ENCODE measurements at places on chromosomes 5 and 9.

DNA sequence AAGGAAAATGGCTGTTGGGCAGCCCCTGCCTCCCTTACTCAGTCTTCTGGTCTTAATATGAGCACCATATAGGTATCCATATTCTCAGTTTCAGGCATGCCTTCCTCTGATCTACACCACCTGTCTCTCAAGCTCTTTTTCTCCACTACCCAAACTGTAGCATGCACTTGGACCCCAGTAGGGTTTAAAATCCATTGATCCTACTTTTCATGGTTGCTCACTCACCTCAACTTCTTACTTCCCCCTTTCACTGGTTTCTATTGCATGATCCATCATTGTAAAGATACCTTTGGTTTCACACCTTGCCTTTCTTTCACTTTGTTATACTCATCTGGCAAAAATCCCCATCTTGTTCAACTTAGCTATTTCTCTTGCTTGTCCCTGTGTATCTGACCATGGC, 159.4 kb downstream of the KDM4C start:
- DNase-seq, result no peak

GRCh38 chr9:11312966-11313365, 700.2 kb upstream of the PTPRD start:
- DNase-seq, result no peak

GRCh38 chr9:127503947-127504886, 52.9 kb downstream of the LRSAM1 start:
- DNase-seq, result peak; percentile 44

DNA sequence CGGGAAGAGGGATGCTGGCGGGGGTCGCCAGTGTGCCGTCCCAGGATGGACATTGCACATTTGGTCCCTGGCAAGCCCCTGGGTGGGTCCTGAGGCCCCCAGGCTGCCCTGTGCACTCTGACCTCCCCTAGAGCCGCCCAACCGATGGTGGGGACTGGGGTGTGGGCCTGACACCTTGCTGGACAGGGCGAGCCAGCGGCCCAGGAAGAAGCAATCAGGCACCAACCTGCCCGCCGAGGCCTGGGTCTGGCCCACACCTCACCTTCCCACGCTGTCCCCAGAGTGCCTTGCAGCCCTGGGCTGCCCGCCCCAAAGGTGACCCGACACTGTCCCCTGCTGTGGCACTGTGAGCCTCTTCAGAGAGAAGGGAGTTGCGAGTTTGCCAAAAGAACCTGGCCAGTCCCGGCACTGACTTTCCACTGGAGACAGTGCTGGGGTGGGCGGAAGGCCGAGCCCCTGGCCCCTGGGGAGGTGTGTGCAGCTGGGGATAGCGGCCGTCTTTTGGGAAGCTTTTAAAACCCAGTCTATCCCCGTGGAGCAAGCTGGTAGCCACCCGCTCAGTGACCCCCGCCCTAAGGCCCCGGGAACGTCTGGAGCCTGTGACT, 12.0 kb upstream of the NRARP start:
- no peak for DNase-seq

DNA sequence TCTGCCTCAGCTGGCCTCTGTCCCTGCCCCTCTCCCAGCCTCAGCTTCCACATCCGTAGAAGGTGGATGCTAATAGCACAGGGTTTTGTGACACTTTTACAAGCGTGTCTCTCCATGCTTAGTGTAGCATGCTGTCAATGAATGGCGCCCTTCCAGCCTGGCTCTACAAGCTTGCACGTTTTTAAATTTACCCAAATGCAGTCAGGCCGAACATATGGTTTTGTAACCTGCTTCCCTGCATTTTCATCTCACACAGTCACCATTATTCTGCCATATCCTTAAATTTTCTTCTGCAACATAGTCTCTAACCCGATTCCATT, 28.8 kb downstream of the FAM163B start:
- no peak for DNase-seq

DNA sequence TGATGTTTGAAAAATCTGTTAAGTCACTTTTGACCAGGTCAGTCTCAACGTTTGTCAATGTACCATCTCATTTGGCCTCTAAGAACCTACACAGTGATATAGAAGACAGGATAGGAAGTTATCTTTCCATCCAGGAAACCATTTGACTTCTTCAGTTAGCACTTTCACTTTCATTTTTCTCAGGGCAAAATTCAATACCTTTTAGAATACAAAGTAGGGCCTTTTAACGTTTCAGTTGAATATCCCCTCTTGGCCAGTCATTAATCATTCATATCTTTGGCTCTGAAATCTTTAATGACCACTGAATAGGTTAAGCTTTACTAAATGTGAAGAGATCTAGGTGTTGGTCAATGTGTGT, 101.1 kb upstream of the GNAQ start:
- DNase-seq, result no peak

DNA sequence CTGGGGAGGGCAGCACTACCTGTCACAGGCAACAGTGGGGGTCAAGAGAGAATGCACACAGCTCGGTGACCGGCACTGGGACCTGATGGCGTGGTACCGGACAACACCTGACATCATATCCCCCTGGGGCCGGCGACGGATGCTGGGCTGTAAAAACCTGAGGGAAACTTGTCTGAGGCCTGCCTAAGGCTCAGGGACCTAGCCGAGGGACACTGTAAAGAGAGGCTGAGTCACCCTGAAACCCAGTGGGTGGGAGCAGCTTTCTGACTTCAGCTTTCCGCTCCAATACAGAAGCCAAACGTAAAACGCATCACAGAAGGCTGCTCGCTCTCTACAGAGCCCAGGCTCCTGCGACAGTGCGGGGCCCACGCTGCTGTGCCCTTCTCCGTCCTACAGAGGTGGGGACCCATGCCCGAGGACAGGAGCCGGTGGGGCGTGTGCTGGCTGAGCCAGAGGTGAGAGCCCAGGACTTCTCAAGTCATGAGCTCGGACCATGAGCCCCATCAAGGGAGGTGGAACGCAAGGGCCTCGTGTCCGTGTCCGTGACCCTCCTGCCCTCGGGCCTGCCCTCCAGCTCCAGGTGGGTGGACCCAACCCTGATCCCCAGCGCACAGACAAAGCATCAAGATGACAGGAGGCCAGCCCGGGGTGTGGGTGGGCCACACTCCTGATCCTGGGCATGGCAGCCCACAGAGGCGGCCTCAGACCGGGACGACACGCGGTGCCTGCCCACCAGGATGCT, 5.3 kb downstream of the RALGDS start:
- DNase-seq, result no peak

GRCh38 chr9:133892193-133892920, 99.8 kb downstream of the VAV2 start:
- DNase-seq, result no peak

GRCh38 chr9:15468145-15468544, 42.6 kb downstream of the PSIP1 start:
- no peak for DNase-seq

DNA sequence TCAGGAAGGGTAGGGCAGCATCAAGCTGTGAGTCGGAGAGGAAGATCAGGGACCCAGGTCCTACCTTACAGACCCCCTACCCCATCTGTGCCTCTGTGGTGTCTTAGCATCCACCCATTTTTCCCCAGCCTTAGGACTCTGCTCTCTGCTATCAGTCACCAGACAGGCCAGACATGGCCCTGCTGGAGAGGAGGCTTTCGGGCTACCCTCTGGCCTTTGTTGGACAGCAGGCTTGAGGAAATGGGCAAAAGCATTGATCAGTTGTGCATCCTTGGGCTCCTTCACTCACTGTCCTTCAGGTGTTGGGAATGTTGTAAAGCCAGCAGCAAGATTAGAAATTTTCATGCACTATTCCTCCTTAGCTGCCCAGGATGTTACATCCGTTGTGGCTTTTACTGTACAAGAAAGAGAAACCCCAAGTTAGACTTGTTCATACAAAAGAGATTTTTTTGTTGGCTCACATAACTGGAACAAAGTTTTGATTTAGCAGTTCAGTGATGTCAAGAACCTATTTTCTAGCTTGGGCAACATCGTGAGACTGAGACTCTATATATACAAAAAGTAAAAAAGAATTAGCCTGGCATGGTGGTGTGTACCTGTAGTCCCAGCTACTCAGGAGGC, 17.4 kb upstream of the TNFAIP8 start:
- DNase-seq, result no peak

DNA sequence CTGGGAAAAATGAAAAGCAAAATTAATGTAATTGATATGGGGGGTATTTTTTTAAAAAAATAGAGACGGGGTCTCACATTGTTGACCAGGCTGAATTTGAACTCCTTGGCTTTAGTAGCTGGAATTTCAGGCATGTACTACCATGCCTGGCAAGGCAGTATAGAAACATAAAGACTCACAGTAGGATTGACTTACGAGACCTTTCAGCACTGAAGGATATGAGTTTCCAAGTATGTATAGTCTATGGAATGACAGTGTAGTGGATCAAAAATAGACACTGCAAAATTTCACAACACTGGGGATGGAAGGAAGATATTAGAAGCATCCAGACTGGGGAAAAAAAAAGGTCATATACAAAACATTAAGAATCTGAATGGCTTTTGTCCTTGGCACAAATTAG, 6.8 kb downstream of the DCP2 start:
- DNase-seq, result no peak

- no peak for DNase-seq
These were observed 196.4 kb downstream of the SEMA6A start for GRCh38 chr5:116378007-116378776.

DNA sequence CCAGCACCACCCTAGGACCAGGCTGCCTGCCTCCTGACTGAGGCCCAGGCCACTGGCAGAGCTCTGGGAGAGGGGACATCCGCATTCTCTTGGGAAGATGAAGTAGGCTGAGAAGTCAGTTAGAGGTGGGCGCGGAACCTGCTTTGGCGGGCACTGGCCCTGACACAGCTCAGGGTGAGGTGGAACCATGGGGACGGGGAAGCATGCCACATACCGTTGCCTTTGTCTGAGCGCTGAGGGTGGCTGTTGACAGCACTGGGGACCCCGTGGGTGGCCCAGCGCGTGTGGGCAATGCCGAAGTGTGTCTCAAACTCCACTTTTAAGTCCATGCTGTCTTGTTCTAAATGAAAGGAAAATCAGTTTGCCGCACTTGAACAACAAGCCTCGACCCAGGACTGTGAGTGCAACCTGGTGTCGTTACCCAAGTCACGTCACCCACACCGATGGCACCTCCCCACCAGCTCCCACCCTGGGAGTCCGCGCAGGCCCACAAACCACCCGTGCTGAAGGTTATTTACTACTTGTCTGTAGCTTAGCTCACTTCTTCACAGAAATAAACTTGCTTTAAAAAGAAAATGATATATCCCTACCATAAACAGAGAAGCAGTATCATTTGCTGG, 17.4 kb downstream of the GFPT2 start:
- DNase-seq, result no peak

GRCh38 chr5:142697356-142698255, 11.7 kb upstream of the FGF1 start:
- no peak for DNase-seq

DNA sequence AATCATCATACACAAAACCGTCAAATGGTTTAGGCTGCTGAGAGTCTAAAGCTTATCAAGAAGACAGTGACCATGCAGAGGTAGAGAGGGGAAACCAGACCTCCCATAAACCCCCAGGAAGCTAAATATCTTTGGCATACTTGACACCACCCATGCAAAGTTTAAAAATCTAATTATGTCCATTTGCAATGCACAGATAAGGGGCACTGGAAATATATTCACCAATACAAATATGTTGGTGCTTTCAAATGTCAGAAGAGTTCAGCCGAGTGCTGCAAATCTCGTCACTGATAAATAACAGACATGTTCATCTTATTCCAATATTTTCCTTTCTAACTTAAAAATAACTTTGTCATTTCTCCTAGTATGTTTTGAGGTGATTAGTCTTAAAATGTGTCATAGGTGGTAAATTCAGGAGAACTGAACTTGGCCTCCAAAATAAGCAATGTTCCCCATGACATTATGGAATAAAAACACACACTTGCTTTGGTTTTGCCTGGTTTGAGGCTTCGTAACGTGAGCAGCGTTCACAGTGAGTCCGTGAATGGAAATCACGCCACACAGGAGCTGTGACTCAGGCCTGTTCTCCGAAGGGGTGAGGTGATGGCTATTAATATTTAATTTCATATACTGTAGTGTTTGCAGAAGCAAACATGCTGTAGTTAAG, 182.2 kb downstream of the AOPEP start:
- DNase-seq, result no peak
